ENCODE measurements at places on chromosomes 2 and 18.

DNA sequence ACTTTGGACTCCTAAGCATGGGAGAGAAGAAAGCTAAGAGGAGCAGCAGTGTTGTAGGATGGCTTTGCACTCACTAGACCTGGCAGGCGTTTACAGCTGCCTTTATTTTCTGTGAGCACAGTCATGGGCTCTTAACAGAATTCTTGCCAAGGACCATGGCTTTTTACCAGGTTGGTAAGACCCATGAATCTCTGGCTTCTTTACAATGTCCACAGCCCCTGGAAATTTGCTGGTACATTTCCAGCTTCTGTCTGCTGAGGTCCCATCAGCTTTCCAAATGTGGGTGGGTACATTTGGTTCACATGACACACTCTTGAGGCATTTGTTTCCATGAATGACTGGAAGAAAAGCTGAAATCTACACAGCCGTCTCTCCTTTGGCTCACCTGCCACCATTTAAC is 162.7 kb downstream of the PPP1R1C start:
- DNase-seq = no peak

- peak; percentile 15 for DNase-seq
These were observed 288.0 kb upstream of the HDAC4 start for GRCh38 chr2:239688840-239689239.

DNA sequence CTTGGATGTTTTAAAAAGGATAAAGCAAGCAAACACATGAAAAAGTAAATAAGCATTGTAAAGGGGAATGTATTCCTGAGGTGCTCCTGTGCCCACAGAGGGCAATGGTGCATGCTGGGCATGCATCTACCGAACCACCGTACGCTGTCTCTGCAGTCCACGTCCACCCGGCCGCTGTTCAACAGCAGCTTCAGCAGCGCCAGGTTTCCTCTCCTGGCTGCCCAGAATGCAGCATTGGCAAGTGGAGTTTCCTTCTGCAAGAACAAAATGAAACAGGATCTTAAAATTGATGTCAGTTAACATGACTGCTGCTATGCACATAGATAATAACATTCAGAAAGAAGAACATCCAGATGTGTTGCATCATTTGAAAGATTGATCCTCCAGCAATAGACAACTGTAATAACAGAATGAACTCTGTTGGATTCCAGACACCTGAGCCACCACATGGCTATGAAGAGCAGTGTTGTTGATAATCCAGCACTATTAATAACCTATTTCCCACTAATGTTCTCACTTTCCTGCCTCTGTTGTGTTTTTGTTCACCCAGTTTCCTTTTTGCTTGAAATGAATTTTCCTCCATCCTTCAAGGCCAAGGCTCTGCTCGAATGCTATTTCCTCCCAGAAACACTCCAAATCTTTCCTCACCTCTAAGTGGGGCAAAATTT is 13.6 kb downstream of the ANKRD29 start:
- no peak for DNase-seq

DNA sequence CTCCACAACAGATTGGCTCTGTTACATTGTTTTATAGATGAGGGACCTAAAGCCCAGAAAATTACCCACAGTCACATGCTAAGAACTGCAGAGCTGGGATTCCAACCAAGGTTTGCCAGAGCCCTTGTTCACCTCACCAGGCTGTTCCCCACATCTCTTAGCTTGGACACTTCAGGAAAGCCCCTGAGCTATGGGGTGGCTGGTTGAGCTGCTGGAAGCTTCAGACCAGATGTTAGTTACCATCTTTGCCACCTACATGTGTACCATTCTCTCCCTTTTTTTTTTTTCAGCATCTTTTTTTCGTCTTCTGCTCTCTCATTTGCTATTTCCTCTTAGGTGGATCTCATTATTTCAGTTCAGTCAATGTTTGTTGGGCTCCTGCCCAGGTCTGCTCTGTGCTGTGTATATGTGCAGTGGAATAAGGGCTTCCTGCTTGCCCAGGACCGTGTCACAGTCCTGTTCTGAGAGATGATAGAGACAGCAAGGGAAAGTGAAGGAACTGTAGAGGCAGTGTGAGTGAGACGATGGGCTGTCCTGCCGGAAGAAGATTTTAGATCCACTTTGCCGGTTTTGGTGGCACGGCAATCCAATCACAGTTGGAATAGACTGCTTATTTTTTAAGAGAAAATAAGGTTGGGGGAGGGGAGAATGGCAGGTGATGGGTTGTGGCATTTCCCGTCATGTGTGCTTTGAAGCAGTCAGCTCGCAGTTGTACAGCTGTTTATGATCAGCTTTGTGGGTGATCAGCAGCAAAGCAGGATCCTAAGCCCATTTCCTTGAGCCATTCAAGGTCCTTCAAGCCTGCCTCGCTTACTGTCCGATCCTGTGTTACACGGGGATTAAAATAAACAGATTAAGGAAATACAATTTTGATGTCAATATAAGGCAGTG is 152.6 kb downstream of the RTN4 start:
- DNase-seq = no peak

DNA sequence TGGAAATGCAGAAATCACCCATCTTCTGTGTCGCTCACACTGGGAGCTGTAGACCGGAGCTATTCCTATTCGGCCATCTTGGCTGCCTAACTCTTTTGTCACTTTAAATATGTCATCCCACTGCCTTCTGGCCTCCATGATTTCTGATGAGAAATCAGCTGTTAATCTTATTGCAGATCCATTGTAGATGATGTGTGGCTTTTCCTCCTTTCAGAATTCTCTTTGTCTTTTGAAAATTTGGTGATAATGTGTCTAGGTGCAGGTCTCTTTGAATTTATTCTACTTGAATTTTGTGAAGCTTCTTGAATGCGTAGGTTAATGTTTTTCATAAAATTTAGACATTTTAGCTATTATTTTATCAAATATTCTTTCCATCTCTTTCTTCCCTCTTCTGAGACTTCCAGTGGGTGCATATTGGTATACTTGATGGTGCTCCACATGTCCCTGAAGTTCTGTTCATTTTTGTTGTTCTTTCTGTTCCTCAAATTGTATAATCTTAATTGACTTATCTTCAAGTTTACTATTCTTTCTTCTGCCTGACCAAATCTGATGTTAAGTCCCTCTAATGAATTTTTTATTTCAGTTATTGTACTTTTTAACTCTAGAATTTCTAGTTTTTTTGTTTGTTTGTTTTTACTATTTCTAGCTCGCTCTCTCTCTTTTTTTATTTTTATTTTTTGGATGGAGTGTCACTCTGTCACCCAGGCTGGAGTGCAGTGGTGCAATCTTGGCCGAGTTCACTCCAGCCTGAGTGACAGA is 90.8 kb upstream of the DLX2 start:
- no peak for DNase-seq

Measured in ecto neural progenitor cell (in vitro differentiated cells).